Stimulated activated CD4-positive, alpha-beta T cell treated with anti-CD3 and anti-CD28 coated beads, TNF-alpha, amount 100 ng/mL, for 48 hours (primary cell): ENCODE measurements at places on chromosomes 13 and 19.

DNA sequence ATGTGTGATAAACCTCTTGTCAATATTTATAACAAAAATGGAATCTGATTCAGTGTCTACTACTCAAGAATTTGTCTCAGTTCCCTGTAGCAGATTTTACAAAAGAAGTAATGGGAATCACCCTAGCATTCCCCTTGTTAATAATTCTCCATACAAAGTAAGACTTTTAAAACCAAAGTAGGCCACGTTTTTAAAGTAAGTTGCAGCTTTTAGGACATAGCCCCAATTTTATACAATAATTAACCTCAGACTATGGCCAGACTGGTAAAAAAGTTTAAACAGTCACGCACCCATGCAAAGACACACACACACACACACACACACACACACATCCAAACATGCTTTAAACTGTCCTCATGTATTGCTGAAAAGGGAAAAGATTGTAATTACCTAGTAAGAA lies 589.9 kb downstream of the PCDH9 start:
- DNase-seq: no peak

DNA sequence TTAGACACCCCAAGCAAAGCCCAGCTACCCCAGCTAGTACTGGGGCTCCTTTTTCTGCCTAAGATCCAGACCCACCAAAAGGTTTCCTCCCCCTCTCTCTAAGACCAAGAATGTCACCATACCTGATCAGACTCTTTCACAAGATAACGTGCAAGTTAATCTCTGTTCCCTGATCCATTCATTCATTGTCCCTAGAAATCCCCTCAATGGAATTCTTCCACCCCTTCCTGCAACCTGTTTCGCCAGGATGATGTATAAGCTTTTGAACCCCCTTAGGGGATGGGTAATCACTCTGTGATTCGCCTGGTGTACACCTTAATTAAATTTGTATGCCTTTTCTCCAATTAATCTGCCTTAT lies 17.3 kb upstream of the CLN5 start:
- DNase-seq: no peak

DNA sequence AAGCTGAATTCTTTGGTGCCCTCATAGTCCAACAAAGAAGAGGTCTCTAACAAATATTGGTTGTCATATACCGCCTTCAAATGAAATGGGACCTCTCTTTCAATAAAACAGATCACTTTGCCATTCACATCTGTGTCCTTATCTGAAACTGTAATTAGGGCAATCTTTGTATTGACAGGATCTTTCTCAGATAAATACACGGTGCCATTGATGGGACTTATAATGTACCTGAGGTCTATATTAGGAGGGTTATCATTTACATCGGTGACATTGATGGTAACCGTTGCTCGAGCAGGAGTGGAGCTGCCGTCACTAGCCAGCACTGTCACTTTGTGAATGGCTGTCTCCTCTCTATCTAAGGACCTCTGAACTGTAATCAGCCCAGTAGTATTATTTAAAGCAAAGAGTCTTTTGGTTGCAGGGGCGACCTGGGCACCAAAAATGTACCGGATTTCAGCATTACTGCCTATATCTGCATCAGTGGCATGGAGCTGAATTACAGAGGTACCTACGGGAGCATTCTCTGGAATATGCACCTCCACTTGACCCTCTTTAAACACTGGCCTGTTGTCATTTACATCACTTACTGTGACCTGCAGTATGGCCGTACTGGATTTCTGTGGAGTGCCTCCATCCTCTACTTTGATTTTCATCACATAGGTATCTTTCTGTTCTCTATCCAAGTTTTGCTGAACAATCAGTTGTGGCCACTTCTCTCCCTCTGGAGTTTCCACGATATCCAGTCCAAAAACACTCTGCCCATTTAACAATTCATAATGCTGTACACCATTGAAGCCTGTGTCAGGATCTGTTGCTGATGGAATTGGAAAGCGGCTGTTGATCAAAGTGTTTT lies 2.8 kb downstream of the PCDH9 start:
- no peak for DNase-seq

DNA sequence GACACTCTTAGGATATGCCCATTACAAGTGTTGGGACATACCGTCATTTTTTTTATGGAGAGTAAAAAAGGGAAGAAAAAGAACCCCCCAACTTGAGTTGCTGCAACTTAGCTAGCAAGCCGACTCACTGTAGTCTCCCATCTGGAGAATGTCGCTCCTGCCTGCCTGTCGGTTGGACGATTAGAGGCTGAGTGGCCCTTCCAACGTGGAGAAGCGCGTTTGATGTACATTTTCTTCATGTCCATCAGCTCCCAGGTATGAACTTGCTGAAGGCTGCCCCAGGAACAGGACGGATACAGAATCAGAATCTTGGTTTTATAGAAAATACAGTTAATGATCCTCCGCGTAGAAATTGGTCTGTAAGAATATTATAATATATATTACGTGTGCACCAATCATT lies 189.0 kb upstream of the SOX1 start:
- DNase-seq: no peak

DNA sequence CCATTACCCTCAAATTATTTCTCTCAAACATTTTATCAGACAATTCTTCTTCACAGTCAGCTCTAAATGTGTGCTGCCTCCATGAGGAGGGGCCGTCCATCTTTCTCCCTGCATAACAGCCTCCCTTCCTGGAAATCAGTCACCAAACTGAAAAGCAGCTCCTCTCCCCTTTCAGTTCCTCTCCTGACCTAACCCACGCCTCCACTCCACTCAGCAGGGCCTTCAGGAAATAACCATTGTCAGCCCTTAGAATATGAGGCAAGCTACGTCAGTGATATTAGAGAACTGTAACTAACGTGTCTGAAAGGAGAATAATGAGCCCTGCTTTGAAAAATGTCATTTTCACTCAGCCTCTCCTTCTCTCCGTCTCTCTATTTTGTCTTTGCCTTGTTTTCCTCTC lies 116.2 kb downstream of the OLFM4 start:
- DNase-seq: no peak

DNA sequence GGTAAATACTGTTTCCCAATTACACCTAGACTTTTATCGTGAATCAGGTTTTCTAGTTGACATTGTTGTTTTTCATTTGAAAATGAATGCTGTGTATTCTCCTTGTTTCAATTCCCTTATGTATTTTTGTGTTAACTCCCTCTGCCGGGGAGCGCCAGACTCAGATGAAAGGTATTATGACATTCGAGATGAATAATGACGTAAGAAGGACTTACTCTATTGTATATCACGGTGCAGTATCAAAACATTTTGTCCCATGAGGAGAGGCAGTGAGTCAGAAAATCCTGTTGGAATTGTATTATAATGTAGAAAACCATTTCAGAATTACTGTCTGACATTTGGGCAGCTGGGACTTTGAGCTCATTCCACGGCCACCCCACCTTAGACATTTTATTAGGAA lies 61.6 kb downstream of the LRCH1 start:
- no peak for DNase-seq

DNA sequence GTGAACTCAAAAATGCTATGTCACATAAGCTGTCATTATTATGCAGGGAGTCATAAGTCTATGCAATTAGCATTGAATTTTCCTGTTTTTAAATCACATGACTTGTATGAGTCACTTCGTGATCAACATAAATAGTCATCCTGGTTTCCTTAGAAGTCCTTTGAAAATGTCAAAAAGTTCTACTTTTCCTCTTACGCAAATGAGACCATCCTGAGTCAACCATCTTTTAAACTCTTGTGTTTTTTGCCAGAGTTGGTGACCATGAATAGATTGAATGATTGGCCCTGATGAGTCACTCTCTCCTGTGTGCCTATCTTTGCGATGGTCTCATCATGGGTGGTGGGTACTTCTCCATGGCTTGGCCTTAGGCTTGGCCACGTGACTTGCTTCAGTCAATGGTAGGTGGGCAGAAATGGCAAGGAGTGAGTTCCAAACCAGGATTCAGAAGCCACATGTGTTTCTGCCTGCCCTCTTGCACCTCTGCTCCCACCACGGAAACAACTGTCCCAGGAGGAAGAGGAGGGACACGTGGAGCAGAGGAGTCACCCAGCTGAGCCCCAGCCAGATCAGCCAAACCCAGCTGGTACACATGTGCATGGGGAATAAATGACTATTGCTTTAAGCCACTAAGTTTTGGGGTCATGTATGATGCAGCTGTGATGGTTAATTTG lies 123.5 kb upstream of the CACNA1A start:
- no peak for DNase-seq

DNA sequence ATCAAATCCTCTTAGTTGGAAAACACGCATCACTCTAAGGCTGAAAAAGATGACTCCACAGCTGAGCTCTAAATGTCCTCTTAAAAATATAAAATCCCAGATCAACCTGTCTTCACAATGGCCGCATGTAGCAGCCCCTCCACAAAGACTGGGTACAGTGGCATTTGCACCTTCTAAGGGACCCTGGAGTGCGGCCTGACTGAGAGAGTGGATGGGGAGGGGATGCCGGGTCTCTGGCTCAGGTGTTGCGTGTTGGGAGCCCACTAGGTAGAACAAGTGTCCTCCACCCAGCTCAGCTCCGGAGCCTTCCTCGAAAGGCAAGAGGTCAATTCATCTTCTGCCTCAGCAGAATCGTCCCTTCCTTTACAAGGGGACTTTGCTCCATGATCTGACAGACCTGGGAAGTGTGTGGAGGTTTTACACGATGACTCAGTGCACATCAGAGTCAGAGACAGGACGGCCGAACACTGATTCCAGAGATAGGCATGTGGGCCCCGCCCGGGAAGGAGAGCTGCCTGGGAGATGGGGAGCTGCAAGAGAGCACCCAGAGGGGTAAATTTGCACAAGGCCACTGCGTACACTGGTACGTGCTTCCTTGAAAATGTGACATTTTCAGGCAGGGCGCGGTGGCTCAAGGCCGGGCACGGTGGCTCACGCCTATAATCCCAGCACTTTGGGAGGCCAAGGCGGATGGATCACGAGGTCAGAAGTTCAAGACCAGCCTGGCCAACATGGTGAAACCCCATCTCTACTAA lies 23.5 kb upstream of the SLC15A1 start:
- no peak for DNase-seq

DNA sequence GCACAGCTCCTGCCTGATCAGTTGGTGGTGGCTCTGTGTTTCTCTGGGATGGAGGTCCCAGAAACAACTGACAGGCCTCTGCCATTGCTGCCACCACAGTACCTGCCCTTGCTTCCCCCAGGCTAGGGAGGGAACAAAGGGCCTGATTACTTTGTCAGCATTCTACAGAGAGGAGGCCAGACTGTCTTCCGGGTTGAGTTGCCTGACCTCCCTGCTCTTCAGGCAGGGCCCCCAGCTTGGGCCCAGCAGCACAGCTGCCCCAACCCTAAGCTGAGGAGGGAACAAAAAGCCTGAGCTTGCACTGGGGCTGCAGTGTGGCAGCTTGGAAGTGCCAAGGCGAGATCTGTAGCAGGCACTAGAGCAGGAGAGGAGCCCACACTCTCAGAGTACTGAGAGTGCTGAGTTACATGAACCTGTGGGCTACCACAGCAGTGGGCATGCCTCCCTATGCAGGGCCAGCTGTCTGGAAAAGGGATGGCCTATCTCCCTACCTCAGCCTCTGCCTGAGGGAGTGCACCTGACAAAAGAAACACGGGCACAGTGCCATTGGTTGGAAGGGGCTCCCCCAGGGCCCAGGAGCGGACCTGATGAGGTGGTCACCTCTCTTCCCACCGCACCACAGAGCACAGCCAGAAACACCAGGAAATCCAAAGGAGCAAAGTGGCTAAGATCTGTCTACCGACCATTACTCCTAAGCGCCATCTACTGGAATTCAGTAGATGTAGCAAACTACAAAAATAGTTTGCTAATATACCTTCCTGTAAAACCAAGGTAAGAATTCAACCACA lies 24.4 kb downstream of the SLC25A15 start:
- DNase-seq: no peak

- DNase-seq: no peak
Observed at GRCh38 chr19:9797871-9798270, 21.0 kb downstream of the FBXL12 start.

- DNase-seq: no peak
Observed at GRCh38 chr13:22761709-22762108, 419.1 kb upstream of the SGCG start.

DNA sequence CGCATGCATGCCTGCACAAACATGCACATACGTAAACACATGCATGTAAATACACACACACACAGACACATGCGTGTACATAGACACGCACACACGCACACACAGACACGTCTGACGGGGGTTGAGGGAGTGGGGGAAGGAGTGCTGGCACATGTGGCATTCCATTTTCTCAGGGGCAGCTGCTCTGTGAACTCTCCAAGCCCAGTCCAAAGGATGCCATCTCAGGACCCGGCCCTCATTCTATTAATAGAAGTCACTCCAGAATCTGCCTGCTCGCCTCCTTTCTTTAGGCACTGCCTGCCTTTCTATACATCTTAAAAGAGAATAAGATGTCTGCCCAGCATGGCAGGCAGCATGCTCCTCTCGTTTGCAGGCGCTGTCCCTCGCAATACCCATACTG lies 5.3 kb downstream of the ARHGEF7 start:
- DNase-seq: no peak

DNA sequence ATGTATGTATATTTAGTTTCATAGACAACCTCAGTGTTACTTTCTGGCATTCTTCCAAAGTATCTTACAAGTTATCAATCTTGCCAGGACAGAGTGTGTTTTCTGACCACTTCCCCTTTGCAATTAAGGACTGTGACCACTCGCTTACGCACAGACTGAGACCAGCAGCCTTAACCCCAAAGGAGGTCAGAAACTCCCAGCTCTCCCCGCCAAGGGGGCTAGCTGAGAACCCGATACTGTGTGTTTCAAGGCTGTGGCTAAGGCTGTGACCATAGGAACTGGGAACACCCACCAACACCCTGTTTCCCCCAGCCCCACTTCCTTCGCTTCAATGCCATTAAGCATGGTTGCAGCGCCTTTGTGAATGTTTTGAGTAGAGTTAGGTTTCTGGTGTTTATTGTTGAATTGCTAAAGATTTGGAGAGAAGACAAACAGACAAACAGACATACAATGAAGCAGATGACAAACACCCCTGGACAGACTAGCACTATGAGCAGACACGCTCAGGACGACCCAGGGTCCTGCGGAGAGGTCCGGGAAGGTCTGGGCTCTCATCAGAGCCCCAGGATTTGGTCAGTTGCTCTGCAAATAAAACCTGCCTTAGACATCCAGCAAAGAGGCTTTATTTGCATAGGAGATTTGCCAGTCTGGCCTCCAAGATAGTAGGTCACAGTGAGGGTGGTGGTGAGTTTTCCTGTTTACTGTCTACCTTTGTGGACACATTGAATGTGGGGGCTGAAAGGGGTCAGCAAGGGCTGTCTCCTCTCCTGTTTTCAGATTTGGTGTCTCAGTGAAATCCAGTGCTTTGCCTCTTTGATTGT lies 25.0 kb upstream of the TNFSF11 start:
- no peak for DNase-seq

GRCh38 chr13:30027569-30028455 lies 177.4 kb upstream of the UBL3 start:
- no peak for DNase-seq

GRCh38 chr13:53126841-53127245 lies 98.2 kb downstream of the OLFM4 start:
- DNase-seq: no peak

- no peak for DNase-seq
Observed at GRCh38 chr13:31885994-31886393, 145.6 kb upstream of the FRY start.

- no peak for DNase-seq
Observed at GRCh38 chr13:33367171-33367895, 81.8 kb upstream of the STARD13 start.
